ENCODE measurements at places on chromosomes 13 and 19. TPM values are rescaled to one million over a fixed set of nuclear protein-coding genes. Genes with fewer than 3 reads are reported as not detected.

The MAN2B1 gene
- total RNA-seq: 127 TPM

The ZNF880 gene
- 20.4 TPM for total RNA-seq

The SCEL gene
- total RNA-seq: not detected

The ARHGEF7 gene
- 71.2 TPM for total RNA-seq

The CRLF1 gene
- not detected for total RNA-seq

Measured in activated CD8-positive, alpha-beta T cell treated with anti-CD3 and anti-CD28 coated beads for 36 hours (primary cell).